ENCODE measurements at places on chromosomes 4 and X.

GRCh38 chr4:3299976-3300671 is 7.3 kb downstream of the RGS12 start:
- DNase-seq, result no peak

GRCh38 chrX:9737363-9737762 is 28.3 kb downstream of the GPR143 start:
- DNase-seq, result no peak

DNA sequence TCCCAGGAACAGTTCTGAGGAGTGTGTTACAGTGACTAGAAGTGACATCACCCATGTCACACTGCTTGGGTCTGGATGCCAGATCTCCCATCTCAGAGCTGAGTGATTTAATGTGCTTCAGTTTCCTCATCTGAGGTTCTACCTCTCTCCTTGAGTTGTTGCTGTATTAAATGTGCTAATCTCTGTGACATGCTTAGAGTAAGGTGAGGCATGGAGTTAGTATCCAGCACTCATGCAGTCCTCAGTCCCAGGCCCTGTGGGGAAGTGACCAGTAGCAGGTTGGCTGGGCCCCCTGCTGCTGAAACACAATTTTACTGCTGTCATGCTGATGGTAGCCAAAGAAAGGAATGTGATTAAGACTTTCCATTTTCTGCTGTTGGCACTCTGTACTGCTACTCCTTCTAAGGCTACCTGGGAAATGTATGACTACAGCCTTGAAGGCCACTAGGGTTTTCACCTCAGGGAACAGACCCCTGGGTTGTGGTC is 639.6 kb downstream of the MID1IP1 start:
- no peak for DNase-seq

- DNase-seq, result no peak
Observed at GRCh38 chr4:41538887-41539498, 1.0 kb downstream of the LIMCH1 start.

DNA sequence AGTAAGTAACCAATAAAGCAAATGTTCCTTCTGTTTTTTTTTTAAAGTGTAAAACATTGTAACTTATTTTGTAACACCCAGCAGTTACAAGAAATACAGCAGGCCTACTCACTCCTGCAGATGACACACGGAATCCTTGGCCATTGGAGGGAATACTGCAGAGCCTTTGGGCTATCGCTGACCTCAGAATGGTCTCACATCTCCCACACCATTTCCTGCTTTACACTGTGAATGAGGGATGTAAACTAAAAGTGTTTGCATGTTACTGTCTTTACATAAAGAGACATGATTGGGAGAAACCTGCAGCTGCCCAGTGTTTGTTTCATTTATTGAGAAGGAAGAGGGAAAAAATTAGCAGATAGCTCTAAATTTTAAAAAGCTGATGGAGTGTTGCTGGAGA is 64.1 kb downstream of the USP46 start:
- no peak for DNase-seq

DNA sequence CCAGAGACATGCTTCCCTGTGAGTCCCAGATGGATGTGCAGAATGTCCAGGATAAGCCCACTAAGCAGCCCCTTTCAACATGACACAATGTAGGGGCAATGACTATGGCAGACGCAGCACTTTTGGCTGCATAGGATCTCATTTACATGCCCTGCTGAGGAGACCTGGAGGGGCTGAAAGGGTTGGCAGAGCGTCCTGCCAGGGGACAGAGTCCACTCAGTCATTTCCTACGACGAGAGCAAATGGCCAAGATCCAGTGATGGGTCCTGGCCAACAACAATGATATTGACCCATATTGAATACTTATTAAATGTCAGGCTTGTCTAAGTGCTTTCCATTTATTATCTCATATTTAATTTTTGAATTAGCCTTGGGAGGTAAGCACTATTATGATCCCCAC is 41.4 kb downstream of the LGI2 start:
- no peak for DNase-seq

- no peak for DNase-seq
Observed at GRCh38 chr4:83724485-83725335, 188.8 kb downstream of the GPAT3 start.

DNA sequence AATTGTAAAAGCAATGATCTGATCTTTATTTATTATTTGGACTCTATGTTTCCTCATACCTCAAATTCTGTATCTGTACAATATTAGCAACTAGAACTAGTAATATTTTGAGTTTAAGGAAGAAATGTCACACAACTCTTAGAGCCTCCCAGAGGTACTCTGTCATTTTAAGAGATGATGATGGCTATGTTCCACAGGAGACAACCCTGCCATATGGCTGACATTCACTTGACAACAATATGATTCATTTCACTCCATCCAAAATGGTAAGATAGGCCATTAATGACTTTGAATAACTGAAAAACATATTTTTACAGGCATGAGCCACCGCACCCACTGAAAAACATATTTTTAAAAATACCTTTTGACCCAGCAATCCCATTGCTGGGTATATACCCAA is 190.3 kb downstream of the MAML3 start:
- no peak for DNase-seq

- DNase-seq, result no peak
Observed at GRCh38 chr4:177080388-177080787, 229.3 kb upstream of the NEIL3 start.

DNA sequence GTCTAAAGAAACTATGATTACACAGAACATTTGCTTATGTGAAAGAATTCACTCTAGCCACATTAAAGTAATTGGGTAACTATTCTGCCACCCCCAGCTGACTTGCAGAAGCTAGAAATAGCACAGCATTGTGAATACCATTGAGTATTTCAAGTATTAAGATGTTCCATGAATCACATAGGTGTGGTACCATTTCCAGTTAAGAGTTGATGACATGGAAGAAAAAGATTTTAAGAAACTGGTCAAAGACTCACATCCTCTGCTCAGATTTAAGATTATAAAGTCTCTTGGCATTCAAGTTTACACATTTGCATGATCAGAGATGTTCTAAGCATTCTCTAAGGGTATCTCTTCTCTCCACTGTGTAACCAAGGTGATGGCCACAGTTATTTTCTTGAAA is 287.5 kb downstream of the CAMK2D start:
- no peak for DNase-seq

GRCh38 chr4:75565481-75565880 is 9.6 kb downstream of the ODAPH start:
- DNase-seq, result no peak

GRCh38 chr4:34891892-34892291 is 1352.4 kb downstream of the ARAP2 start:
- DNase-seq, result no peak

DNA sequence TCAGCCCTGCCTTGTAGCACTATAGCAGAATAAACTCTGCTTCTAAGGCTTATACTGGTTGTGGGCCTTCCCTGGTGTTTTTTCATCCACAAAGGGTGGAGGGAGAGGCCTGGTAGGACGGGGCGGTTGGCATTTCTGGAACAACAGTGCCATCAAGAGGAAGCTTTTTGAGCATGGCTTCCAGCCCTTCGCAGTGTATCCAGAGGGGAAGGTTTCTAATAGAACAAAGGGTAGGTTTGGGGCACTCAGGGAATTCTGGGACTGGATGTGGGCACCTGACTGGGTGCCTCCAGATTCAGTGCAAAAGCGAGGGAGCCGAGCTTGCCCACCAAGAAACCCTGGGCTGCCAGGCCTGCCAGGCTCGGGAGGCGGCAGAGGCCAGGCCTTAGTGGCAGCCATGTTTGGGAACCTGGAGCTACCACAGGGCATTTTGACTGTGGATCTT is 229.6 kb upstream of the AGTR2 start:
- no peak for DNase-seq

GRCh38 chrX:69082055-69082752 is 83.0 kb downstream of the PJA1 start:
- DNase-seq, result no peak

DNA sequence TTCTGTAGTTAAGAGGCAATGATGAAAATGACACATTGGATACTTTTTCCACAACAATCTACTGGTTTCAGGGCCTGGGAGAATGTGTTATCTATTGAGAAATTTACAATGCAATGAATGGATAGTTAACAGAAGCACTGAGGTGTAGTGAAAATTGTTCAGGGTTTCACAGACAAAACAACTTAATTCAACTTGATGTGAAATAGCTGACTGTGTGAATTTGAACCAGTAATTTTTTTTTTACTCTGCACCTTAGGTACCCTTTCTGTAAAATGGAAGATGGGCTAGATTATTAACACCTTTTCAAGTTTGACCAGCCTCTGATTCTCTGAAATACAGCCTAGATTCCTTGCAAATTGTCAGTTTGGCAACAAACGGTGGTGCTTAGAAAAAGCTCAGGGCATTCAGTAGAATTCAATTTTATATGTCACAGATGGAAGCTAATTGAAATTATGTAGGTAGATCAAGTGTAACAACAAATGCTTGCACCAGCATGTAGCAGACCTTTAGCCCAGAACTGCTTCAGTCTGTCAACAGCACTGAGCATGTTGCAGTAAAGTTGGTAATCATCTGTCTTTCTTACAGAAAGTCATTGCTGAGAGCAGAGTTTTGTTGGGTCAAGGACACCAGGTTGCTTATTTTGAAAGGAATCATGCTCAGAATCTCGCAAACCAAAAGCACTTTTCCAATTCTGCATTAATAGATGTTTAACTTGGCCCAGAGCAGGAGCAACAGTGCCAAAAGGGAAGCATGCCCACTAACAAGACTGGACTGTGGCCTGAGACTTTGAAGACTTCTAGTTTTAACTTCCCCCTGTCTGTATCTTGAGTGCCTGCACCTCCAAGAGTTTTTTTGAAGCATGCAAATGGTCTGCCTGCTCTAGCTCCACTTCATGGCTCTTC is 526.6 kb downstream of the PACRGL start:
- no peak for DNase-seq

DNA sequence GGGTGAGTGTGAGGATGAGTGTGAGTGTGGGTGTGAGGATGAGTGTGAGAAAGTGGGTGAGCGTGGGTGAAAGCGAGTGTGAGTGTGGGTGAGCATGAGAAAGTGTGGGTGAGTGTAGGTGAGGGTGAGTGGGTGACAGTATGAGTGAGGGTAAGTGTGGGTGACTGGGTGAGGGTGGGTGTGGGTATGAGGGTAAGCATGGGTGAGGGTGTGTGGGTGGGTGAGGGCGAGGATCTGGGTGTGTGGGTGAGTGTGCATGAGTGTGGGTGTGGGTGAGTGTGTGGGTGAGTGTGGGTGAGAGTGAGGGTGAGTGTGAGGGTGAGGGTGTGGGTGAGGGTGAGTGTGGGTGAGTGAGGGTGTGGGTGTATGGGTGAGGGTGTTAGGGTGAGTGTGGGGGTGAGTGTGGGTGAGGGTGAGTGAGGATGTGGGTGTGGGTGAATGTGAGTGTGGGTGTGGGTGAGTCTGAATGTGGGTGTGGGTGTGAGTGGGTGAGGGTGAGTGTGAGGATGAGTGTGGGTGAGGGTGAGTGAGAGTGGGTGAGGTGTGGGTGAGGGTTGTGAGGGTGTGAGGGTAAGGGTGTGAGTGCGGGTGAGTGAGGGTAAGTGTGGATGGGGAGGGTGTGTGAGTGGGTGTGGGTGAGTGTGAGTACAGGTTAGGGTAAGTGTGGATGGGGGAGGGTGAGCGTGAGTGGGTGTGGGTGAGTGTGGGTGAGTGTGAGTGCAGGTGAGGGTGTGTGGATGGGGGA is 48.9 kb downstream of the ING2 start:
- no peak for DNase-seq

- DNase-seq, result no peak
Observed at GRCh38 chr4:124035364-124036041, 638.9 kb downstream of the SPRY1 start.

- no peak for DNase-seq
Observed at GRCh38 chr4:118557298-118557851, 127.8 kb upstream of the METTL14 start.

- no peak for DNase-seq
Observed at GRCh38 chr4:41575665-41576064, 37.7 kb downstream of the LIMCH1 start.

DNA sequence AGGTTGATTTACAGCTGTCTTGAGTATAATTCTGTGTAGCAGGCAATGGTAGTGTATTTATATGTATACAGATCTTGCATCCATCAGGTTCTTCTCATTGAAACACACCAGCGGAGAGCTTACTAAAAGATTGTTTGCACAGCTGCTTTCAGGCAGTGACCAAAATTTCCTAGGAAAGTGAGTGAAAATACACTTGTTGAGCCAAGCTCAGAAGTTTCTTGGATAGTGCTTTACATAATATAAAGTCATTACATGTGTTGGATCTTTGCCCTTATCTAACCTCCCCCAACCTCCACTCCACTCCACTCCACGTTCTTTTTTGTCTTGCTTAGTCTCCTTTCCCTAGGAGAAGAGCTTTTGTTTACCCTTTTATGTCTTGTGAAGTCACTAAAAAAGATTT is 34.1 kb downstream of the CNKSR2 start:
- DNase-seq, result no peak

- no peak for DNase-seq
Observed at GRCh38 chrX:110132450-110133114, 129.7 kb downstream of the TMEM164 start.

DNA sequence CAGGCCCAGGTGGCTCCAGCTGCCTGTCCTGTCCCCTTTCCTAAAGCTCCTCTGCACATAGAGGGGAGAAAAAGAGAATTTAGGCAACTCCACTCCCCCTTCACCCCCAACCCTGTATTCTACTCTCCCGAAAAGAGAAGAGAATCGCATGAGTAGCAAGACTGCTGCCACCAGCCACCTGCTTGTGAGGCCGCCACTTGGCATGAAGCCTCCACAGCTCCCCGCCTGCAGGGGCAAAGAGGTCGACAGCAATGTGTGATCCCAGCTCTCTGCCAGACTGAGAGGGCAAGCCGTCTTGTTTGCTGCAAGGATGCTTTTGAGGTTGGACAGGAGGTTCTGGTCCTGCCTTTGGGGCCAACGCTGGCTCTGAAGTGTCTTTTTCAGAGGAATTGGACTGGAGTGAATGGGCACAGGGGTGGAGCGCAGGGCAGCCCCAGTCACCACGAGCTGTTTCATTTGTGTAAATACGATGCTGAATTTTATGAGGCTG is 77.1 kb downstream of the STARD8 start:
- no peak for DNase-seq

DNA sequence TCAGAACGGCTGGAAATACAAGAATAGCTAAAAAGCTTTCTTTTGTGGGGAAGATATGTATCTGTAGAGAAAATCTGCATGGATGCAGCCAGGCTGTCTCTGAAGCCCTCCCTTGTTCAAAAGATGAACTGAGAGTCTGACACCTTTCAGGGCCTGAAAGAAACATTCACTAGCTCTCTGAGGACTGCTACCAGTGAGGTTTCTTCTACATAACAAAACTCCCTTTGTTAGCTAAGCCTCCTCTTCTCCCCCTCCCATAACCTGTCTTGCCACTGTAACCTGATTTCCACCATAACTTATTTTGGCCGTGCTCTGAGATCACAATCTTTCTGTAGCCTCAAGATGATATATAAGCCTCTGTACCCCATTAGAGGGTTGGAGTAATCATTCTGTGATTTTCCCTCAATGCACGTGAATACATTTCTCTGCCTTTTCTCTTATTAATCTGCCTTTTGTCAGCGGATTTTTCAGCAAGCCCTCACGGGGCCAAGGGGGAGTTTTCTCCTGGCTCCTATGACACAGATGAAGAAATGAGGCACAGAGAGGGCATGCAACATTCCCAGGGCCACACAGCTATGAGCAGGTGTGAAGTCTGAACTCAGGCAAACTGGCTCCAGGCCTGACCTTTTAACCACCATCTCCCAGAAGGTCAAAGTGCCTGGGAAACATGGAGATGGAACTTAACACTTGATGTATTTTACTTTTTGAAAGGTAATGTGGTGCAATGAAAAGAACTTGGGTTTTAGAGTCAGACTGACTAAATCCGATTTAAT is 161.6 kb upstream of the PRDX4 start:
- no peak for DNase-seq

Measured in stimulated activated CD4-positive, alpha-beta T cell treated with anti-CD3 and anti-CD28 coated beads, TNF-alpha, amount 100 ng/mL, for 1 hour (primary cell).